NCI-H69 (cell line): ENCODE measurements at places on chromosomes 16 and 17.

DNA sequence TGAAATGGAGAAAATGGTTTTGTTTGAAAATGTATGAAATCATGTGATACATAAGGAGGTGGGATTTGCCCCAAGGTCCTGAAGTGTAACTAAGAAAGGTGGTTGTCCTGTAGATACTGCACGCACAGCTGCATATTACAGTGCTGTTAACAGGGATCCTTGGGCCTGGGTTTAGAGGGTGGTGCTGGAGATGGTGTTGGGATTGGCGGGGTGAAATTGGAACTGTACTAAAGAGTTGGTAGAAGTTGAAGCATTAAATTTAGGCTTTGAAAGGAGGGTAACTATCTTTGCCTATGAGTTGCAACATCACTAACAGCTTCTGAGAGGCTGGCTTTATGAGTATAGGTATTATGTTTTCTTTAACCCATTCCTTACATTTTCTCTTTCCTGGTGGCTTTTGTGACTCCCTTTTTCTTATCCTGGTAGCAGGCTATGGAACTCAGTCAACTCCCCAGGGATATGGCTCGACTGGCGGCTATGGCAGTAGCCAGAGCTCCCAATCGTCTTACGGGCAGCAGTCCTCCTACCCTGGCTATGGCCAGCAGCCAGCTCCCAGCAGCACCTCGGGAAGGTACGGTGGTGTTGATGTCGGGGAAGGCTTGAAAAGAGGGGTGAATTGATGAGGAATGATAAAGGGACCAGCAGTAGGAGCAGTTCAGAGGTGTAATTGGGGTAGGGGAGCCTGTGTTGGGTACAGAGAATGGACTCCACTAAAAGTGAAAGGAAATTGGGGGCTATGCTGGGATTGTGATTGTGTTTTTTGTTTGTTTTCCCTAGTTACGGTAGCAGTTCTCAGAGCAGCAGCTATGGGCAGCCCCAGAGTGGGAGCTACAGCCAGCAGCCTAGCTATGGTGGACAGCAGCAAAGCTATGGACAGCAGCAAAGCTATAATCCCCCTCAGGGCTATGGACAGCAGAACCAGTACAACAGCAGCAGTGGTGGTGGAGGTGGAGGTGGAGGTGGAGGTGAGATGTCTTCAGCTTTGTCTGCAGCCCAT, 3.8 kb downstream of the FUS start:
- no peak for DNase-seq

- peak; percentile 95 for DNase-seq
These were observed 7.6 kb downstream of the PRR29 start for GRCh38 chr17:64005734-64006167.

GRCh38 chr17:43170140-43170765, 761 bp upstream of the NBR1 start:
- peak; percentile 99 for DNase-seq

GRCh38 chr17:4485676-4486646, 12.7 kb upstream of the SPNS2 start:
- DNase-seq, result no peak

GRCh38 chr17:64319531-64319930, 56.5 kb upstream of the TEX2 start:
- no peak for DNase-seq

DNA sequence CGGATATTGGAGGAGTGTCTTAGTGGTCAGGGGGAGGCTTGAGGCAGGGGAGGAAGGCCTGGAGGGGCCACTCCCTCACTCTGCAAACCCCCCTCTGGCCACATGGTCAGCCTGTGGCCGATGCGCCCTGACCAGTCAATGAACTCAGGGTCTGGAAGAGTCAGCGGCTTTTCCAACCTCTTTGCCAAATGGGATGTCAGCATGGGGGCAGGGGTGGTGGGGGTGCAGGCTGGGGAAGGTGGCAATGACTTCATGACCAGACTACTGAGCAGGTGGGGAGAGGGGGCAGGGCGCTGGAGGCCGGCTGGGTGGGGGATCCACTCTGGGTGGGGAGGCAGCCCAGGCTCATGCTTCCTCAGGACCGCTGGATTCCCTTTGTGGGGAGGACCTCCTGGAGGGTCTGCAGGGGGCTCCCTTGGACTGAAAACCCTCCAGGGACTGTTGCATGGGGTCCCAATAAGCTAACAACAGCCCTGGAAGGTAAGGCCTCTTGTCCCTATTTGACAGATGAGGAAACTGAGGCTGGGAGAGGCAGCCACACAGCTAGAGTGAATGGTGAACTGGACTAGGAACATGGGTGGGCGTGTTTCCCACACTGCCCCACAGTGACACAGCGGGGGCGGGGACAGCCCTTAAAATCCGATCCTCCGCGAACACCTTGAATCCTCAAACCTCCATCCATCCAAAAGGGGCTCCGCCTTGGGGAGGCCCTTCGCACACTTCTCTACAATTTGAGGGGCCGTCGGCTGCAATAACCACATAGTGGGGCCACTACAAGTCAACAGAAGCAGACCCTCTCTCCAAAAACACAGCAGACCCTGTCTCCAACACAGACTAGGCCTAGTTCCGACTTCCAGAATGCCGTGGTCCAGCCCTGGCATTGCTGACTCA, 81.0 kb upstream of the TOB1 start:
- DNase-seq, result no peak

DNA sequence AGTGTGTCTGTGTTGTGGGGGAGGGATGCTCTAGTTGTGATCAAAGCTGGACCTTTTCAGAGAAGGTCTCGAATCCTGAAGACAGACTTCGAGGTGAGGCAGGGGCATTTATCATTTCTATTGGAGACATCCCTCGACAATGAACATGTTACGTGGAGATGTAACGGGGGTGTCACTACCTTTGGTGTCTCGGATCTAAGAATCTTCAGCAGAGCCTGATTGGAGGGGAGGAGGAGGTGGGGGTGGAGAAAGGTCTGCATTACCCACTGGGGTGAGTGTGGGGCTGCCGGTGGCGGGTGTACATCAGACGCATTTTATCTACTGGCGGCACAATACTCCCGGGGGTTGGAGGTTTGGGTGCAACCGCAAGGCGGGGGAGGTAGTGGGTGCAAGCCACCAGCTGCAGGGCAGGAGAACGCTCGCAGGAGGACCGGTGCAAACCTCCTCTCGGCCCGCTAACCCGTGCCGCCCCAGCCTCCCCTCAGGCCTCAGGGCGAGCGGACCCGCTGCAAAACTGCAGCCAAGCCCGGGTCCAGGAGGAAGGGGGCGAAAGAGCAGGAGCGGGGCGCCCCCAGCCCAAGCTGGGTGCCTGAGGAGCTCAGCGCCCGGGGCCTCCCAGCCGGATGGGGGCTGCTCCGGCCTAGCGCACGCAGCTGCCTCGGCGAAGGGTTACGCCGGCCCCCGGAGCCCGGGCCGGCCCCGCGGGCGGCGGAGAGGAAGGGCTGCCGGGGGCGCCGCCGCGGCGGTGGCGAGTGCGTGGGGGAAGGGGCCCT, 735 bp downstream of the ZNF652 start:
- DNase-seq, result peak; percentile 81

DNA sequence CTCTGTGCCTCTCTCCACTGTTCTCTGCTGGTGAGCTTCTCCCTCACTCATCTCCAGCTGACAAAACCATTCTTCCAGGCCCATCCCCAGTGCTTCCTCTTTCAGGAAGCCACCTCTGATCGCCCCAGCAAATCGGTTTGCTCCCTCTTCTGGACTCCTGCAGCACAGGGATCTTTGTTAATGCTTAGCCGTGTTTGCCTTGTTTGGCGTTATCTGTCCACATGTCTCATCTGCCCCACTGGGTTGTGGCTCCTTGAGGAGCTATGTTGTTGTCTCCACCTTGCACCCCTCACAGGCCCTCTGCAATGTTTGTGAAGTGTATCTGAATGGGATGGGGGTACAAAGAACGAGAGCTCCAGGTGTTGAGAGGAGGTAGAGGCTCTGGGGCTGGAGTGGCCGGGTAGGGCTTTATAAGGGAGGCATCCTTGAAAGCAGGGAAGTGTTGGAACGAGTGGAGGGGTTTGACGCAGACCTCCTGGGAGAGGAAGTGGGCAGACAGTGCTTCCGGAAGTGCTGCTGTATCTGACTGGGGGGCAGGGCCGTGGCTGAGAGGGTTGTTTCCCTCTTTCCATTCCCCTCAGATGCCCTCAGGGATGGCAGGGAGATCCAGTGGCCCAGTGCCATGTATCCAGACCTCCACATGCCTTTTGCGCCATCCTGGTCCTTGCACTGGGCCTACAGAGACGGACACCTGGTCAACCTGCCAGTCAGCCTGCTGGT, 27.8 kb downstream of the CASKIN2 start:
- no peak for DNase-seq

GRCh38 chr16:30813821-30814189, 26.8 kb upstream of the ZNF629 start:
- no peak for DNase-seq

GRCh38 chr16:77306075-77306474, 106.9 kb downstream of the SYCE1L start:
- peak; percentile 6 for DNase-seq

GRCh38 chr16:1333149-1333812, at the start of gene BAIAP3:
Gene BAIAP3, plus strand, starts transcription at chr16:1333645. Its CDS starts 4,905 bp downstream, at chr16:1338550.
- peak; percentile 63 for DNase-seq

GRCh38 chr16:54780266-54780665, 150.4 kb upstream of the IRX5 start:
- DNase-seq, result no peak

DNA sequence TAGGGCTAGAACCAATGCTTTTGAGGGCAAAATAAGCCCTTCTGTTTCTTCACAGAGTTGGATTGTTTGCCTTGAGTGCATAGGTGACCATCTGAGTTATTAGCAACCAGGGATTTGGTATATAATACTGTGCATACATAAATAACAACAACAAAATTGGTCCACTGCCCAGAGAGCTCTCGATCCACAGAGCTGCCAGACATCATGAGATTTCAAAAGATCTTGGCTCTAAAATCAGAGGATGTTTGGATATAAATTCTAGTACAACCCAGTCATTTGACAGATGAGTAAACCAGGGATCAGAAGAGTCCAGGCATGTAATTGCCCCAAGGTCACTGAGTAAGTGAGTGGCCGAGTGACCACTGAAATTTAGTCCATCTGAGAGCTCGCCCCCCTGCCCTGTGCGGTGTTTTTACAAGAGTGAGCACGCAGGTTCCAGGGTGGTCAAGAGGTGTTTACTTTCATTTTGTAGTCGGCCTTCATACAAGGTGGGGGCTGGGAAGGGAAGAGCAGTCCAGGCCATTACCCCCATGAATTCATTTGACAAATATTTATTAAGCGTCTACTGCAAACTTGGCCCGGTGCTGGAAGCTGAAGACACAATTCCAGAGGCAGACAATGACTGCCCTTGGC, 1.8 kb upstream of the MT2A start:
- no peak for DNase-seq

GRCh38 chr16:85056211-85056748, 28.7 kb downstream of the KIAA0513 start:
- peak; percentile 2 for DNase-seq

- peak; percentile 38 for DNase-seq
These were observed 1.1 kb upstream of the MYH11 start for GRCh38 chr16:15857724-15858560.

- peak; percentile 30 for DNase-seq
These were observed 5.8 kb downstream of the DHX38 start for GRCh38 chr16:72099377-72099818.

- no peak for DNase-seq
These were observed 2.9 kb upstream of the FBXO47 start for GRCh38 chr17:38970128-38970527.

DNA sequence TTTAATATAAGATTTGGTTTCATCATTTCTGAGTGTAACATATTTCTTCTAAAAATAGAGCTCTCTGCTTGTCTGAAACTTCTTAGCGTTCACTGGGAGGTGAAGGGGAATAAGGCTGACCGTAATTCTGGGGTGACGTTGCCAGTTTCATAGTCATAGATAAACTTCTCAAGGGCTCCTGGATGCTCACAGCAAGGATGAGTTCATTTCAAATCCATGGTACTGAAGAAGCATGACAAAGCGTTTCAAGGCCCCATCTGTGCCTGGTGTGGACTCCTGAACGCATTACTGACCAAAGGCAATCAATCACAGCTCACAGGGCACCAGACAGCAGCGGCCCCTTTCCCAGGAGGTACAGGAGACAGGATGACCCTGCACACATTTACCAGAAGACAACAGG, 12.0 kb upstream of the EVPL start:
- DNase-seq, result no peak

DNA sequence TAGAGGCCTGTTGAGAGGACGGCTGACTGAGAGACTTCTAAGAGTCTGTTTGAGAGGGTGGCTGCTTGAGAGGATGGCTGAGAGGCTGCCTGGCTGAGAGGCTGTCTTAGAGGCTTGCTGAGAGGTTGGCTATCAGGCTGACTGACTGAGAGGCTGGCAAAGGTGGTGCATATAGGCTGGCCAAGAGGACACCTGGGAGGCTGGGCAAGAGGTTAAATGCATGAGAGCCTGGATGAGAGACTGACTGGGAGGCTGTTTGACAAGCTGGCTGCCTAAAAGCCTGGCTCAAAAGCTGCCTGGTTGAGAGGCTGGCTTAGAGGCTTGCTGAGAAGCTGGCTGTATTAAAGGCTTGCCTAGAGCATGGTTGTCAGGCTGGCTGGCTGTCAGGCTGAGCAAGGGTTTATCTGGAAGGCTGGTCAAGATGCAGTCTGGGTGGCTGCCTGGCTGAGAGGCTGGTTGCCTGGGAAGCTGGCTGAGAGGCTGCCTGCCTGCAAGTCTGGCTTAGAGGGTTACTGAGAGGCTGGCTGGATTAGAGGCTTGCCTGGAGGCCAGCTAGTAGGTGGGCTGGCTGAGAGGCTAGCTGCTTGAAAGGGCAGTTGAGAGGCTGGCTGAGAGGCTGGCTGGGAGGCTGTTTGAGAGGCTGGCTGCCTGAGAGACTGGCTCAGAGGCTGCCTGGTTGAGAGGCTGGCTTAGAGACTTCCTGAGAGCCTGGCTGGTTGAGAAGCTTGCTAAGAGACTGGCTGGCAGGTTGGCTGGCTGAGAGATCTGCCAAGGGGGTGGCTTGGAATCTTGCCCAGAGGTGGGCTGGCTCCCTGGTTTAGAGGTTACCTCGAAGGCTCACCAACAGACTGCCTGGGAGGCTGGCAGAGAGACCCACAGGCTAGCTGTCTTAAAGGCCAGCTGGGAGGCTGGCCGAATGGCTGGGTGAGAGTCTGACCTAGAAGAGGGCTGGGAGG, 38.3 kb upstream of the ACSM2B start:
- no peak for DNase-seq

DNA sequence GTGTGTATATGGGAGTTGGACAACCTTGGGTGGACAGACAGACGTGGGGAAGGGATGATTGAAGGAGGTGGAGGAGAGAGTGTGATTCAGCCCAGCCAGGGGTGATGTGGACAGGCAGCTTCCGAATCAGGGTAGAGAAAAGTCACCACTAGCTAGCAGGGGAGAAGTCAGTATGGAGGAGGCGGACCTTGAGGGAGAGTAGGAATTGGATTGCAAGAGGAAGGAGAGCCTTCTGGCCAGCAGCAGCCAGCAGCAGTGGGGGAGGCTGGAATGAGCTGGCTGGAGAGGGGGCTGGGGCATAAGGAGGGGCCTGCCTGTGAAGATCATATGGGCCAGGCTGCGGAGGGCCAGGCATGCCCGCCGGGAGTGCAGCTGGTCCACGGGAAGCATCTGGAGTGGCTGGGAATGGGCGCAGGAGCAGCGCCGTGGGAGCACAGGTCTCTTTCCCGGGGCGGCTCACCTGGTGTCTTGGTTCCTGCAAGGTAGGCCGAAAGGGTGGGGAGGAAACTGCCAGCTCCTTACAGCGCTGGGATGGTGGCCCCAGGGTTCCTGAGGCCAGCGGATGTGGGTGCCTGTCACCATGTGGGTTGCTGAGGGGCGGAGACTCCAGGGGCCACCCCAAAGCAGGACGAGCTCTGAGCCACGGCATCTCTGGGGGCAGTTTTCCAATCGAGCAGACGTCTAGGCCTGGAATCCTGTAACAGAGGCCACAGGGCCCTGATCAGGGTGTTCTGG, 235.3 kb downstream of the SEC14L1 start:
- peak; percentile 41 for DNase-seq

- DNase-seq, result peak; percentile 73
These were observed 14.9 kb upstream of the STAT3 start for GRCh38 chr17:42403150-42403549.
